ENCODE measurements at places on chromosomes 5 and 9.

GRCh38 chr5:166123717-166124116 lies 2167.7 kb upstream of the WWC1 start:
- DNase-seq: no peak

GRCh38 chr9:95127249-95128176 lies 190.0 kb downstream of the FANCC start:
- DNase-seq: peak; percentile 71

GRCh38 chr5:69184621-69185020 lies 4.8 kb upstream of the CENPH start:
- no peak for DNase-seq

DNA sequence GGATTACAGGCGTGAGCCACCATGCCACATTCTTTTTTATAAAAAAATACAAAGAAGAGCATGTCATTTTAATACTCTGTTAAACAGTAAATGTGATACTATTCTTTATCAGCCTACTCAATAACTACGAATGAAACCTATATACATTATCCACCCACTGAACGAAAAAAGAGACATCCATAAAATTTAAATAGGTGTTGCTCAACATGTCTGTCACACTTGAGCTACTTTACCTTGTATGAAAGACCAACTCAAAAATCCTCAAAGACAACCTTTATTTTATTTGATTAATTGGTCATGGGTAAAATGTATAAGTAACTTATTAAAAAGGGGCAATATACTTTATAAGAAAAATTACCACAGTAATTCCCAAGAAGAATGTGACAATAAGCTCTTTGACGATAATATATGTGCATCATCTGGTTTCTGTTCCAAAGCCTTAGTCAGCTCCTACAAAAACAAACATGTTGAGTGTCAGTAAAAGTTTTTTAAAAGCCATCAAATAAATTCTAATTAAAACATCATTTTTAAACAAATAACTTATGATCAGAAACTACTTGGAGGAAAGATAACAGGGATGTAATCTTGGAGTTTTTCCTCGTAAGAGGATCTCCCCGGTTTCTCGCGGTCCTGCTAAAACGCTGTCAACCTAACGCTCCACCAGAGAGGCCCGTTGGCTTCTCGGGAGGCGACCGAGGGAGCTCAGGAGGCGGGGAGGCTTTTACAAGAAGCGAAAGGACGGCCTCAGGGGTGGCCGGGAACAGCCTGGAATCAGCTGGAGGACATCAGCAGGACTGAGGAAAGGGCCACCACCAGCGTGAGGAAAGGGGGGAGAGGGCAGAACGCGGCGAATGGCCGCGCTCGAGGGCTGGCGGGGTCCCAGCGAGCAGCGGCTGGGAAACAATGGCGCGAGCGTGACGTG lies 13.5 kb upstream of the ANKRD18B start:
- peak; percentile 35 for DNase-seq

DNA sequence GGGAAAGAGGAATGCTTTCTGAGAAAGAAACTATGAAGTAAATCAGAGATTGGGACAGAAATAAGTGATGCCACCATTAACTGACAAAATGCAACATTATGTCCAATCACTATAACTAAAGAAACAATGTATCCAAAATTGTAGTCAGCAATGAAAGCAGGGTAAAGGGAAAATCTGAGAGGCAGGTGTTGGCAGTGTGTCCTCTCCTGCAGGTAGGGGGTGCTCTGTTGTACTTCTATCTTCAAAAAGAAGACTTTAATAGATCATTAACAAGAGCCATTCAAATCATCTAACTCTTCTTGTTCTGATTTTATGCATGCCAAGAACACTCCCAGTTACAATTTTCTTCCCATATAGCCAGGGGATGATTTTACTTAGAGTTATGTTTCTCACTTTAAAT lies 1275.7 kb downstream of the PTPRD start:
- no peak for DNase-seq

DNA sequence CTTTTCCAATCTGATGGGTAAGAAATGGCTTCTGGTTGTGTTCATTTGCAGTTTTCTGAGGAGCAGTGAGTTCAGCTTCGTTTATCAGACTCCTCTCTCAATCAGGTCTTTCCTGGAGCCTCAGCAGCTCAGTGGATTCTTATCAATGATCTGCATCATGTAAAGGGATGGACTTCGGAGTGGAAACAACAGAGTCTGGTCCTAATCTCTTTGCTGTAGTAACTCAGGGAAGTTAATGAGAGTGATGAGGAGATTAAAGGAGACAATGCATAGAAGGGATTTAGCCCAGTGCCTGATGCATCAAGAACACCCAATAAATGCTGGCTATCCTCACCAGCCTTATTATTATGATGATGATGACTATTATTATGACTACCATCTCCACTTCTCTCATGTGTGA lies 47.2 kb downstream of the SMIM23 start:
- DNase-seq: no peak

DNA sequence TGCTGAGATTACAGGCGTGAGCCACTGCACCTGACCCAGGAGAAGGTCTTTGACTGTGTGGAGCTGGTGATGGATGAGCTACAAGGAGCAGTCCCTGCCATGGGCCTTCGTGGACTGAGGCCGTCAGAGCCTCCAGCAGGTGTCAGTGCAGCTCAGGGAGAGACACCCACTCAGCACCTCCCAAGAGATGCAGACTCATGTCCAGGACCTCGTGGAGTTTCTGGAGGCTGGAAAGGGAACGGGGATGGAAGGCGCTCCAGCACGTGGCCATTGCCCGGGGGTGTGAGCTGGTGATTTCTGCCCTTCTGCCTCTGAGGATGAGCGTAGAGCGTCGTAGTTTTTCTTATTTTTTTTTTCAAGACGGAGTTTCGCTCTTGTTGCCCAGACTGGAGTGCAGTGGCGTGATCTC lies 9.5 kb downstream of the TOR4A start:
- DNase-seq: no peak
